Stimulated activated CD8-positive, alpha-beta memory T cell treated with anti-CD3 and anti-CD28 coated beads, Interleukin-7, amount 100 ng/mL, for 24 hours (primary cell): ENCODE measurements at places on chromosomes 6 and 20.

- no peak for DNase-seq
Measured at GRCh38 chr6:83385473-83385872, 45.4 kb downstream of the ME1 start.

DNA sequence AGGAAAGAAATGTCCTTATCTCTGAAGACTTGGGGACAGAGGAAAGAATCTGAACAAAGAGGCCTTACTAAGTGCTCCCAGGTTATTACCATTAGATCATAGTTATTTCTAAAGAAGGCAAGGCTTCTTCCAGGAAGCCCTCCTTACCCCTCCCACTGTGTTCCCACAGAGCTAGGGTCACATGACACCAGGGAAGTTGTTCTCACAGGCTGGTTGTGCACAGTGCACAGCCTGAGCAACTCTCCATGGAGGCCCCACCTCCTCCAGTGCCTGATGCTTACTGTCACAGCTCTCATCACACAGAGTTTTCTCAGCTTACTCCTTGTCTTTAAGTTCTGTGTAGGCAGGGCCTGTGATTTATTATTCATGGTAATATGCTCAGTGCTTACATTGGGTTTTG, 68.9 kb upstream of the SCGN start:
- DNase-seq = no peak

GRCh38 chr20:10671919-10672623, 1.7 kb downstream of the JAG1 start:
- no peak for DNase-seq

- DNase-seq = no peak
Measured at GRCh38 chr6:43954311-43955131, 172.7 kb downstream of the MRPL14 start.

GRCh38 chr20:63080811-63081210, 74.0 kb upstream of the BHLHE23 start:
- no peak for DNase-seq

DNA sequence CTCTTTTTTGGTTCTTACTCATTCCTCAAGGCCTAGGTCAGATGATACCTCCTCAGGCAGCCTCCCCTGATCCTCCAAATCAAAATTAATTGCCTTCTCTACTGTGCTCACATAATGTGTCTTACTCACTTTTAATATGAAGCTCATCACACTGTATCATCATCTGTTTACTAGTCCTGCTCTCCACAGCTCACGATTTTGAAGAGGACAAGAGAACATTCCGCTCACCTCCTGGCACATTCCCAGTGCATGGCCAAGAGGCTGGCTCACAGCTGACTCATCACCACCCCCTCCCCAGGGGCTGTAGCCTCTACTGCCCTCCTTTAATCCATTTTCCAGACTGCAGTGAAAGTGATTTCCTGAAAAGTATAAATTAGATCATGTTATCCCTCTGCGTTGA, 133.1 kb downstream of the ALDH8A1 start:
- DNase-seq = no peak

DNA sequence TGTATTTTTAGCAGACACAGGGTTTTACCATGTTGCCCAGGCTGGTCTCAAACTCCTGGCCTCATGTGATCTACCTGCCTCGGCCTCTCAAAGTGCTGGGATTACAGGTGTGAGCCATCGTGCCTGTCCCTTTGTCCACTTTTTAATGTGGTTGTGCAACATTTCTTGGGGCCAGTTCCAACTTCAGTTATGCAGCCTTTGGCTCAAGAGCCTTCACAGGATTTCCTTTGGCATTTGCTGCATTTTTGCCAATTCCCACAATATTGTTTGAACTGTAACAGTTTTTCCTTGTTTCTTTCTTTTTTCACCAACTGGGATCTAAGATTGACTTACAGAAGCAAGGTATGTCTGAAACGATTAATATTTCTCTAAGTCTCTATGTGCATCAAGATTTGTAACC, 63.6 kb downstream of the EDN1 start:
- DNase-seq = no peak

DNA sequence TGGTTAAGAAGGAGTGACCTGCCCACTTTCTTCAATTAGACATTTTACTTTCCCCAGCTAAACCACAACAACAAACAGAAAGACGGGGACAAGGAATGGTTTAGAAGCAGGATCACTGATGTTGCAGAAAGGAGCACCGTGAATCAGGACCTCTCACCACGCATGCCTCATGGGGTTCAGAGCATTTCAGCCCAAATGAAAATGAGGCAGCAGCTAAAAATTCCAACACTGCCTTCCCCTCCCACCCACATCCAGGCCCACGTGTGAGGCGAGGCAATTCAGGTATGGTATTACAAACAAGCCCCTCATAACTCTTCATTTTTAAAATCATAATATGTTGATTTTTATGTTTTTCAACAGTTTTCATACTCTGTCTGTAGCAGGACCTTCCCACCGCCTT, 194.1 kb upstream of the ARID1B start:
- DNase-seq = no peak

GRCh38 chr6:35751594-35751993, 14.8 kb downstream of the ARMC12 start:
- DNase-seq = no peak

DNA sequence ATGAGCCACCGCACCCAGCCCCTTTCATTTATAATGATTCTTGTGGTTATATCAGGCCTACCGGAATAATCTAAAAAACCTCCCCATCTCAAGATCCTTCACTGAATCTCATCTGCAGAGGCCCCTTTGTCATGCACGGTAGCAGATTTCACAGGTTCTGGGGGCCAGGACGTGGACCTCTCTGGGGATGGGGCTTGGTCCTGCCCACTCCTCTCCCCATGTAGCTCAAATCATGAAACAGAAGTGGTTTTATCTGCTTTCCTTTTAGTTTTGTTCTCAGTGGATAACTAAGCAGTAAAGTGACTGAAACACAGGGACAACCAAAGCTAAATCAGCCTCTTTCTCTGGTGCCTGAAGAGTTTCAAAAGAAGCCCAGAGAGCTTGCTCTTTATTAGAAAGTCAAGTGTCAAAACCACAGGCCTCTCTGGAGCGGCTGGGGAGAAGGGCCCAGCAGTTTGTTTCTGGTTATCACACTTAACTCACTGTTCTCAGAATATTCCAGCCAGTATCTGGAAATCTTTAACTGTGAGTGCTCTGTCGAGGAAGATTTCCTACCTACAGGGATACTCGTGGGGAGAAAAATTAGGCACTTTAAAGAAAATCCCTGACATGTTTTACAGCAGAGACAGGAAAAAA, 60.6 kb upstream of the FAM184A start:
- DNase-seq = no peak

DNA sequence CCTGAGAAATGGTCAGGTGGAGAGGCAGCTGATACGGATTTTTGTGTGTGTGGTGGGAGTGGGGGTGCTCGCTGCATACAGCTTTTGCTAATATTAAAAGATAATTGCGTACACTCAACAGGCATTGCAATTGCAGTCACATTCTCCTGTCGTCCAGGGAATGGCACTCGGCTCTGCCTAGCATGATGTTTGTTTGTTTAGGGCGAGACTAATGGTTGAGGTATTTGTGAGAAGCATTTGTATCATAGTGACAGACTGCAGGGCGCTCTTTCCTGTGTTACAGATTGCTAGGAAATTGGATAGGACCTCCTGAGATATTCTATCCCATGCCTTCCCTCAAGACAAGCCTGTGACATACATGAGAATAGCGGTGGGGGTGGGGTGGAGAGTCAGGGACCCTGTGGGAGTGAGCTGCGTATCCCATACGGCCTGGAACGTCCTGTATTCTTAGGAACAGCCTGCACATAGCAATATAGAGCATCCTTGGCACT, 207.4 kb downstream of the SOX4 start:
- no peak for DNase-seq

DNA sequence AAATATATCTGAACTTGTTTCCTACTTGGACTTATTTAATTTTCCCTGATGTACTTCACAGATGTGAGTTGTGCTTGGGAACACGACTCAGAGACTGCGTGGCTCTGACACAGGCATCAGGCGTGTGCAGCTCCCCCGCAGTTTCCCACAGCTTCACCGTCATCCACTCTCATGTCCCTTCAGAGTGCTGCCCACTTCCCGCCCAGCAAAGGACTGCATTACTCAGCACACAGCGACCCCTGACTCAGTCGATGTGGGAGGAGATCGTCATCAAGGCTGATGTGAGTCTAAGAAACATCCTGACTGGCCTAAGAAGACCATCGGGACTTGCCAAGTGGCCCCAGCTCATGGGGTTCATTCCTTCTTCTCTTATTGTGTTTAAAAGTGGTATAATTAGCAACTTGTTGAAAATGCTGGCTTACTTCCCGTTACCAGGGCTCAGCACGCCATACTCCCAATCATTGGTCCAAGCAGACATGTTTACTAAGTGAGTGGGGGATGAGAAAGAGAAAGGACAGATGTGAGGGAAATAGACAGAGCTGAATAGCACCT, 539.4 kb upstream of the JARID2 start:
- DNase-seq = peak; percentile 40

- DNase-seq = no peak
Measured at GRCh38 chr6:89244241-89244985, 27.3 kb upstream of the GABRR1 start.

DNA sequence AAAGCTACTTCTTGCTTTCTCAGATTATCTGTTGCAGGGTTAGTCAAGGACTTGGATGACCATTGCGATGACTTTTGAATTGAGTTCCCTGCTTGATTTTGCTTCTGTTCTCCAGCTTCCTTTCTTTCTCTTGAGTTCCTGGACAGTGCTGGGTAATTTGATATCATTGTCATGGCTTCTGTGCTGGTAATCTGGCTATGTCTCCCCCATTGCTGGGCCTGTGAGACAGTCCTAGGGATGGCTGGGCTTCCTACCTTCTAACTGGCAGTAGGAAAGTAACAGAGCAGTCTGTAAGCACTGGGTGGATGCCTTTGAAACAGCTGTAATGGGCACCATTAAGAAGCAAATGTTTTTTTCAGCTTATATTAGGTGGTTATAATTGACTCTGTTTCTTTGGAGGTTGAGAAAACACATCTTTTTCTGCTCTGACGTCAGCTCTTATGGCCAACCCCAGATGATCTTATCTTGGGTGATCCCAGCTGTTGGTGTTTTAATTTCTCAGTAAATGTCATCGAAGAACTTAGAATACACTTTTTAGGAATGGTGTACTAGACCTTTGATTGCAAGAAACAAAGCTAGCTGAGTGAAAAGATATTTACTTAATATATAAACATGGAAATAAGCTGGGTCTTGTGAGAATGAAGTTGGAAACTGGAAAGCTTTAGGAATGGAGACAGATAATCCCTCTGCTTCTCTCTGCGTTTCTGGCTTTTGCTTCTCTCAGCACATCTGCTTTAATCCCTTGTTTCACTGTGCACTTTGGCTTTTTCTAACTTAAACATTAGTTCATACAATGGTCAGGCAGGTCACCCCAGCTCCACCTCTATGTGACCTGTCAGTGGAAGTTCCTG, 195.0 kb upstream of the MAN1A1 start:
- DNase-seq = no peak

GRCh38 chr6:144749263-144749662, 464.1 kb downstream of the UTRN start:
- DNase-seq = no peak
